SK-N-SH (cell line): ENCODE measurements at places on chromosomes 11 and 22. TPM values are rescaled to one million over a fixed set of nuclear protein-coding genes. Genes with fewer than 3 reads are reported as not detected.
A peak's percentile ranks its signal among the peaks of the same experiment; 100 is the strongest.

Gene SLC22A8
- not detected in 2 replicates for polyA plus RNA-seq

Gene ASRGL1
- polyA plus RNA-seq, result 2.6 and 4.3 TPM in 2 replicates

DNA sequence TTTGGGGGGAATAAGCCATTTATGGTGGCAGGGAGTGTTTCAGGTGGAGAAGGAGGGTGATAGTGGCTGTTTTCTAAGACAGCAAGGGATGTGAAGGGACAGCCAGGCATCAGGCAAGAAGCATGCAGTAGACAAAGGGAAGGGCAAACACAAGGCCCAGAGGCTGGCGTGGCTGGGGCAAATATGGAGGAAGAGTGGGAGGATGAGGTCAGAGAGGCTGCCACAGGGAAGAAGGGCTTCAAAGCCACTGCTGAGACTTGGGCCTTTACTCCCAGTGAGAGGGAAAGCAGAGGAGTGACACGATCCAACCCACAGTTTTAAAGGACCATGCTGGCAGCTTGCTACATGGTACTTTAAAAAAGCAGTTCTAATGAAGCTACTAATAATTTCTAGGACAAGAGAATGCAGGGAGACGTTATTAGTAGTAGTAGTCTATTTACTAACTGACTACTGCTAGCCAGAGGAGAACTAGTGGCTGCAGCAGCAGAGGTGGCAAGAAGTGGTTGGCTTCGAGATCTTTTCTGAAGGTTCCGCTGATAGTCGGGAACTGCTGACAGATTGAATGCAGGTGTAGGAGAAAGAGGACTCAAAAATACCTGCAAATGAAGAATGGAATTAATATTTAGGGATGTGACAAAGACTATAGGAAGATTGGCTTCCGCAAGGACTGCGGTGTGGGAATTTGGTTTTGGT, 13.7 kb downstream of the KMT5B start:
- DNase-seq, result no peak

DNA sequence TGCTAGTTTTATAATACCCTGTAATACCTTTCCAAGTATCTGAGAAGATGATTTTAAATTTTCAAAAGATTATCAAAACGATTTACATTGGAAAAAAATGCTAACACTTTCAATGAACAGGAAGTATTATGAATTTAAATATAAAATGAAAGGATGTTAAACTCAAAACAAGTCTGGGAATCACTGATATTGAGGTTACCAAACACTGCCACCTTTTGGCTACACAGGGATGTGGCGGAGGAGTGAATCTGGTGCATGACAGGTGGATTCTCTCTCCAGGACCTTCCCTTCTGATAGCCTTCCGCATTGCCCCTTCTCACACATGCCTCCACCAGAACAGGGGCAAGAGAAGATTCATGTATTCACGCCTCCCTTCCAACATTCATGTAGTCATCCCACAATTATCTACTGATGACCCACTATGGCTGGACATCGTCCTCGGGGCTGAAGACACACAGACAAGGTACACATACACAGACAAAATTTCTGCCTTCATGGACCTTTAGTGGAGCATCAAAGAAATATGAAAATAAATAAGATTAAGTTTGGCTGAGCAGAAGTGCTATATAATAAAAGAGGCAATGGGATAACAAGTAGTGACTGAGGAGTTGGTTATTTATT, 34.7 kb downstream of the ATG16L2 start:
- peak; percentile 55 for DNase-seq

Gene KCNE3
- not detected in 2 replicates for polyA plus RNA-seq

Gene GP1BB
- 0.49 and 1.5 TPM in 2 replicates for polyA plus RNA-seq

Gene P4HA3
- polyA plus RNA-seq, result 8.4 and 9.0 TPM in 2 replicates

DNA sequence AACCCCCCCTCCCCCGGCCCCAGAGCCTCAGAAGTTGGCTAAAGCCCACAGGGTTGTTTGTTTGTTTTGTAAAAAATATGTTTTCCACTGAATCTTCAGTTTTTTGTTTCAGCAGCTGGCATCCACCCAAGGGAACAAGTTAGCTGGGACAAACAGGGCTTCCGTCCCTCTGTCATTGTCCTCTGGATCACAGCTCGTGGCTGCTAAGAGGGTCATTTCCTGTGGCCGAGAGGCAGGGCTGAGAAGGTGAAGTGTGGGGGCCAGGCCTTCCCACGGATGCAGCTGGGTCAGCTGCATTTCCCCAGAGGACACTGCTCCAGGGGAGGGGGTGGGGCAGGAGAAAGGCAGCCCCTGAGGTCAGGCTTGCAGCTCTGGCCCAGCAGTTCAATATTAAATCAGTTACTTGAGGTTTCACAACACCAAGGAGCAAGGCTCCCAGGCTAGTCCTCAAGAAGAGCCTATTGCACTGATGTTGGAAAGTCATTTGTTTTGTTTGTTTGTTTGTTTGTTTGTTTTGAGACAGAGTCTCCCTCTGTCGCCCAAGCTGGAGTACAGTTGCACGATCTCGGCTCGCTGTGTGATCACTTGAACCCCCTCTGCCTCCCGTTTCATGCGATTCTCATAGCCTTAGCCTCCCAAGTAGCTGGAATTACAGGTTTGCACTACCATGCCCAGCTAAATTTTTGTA, 34.4 kb upstream of the SMTN start:
- peak; percentile 31 for DNase-seq

DNA sequence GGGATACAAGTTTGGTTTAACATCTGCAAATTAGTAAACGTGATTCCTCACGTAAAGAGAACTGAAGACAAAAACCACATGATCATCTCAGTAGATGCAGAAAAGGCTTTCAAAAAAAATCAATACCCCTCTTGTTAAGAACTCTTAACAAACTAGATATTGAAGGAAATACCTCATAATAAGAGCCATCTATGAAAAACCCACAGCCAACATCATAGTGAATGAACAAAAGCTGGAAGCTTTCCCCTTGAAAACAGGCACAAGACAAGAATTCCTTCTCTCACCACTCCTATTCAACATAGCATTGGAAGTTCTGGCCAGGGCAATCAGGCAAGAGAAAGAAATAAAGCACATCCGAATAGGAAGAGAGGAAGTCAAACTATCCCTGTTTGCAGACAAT, 160.5 kb downstream of the CSNK2A3 start:
- no peak for DNase-seq

Gene TMEM191C
- 2.2 and 3.4 TPM in 2 replicates for polyA plus RNA-seq

GRCh38 chr22:43004362-43005035, 10.4 kb downstream of the PACSIN2 start:
- no peak for DNase-seq

GRCh38 chr22:33209930-33210784, 152.0 kb upstream of the SYN3 start:
- DNase-seq, result peak; percentile 68

- peak; percentile 81 for DNase-seq
Measured at GRCh38 chr11:62694455-62695167, 5.3 kb upstream of the LRRN4CL start.

DNA sequence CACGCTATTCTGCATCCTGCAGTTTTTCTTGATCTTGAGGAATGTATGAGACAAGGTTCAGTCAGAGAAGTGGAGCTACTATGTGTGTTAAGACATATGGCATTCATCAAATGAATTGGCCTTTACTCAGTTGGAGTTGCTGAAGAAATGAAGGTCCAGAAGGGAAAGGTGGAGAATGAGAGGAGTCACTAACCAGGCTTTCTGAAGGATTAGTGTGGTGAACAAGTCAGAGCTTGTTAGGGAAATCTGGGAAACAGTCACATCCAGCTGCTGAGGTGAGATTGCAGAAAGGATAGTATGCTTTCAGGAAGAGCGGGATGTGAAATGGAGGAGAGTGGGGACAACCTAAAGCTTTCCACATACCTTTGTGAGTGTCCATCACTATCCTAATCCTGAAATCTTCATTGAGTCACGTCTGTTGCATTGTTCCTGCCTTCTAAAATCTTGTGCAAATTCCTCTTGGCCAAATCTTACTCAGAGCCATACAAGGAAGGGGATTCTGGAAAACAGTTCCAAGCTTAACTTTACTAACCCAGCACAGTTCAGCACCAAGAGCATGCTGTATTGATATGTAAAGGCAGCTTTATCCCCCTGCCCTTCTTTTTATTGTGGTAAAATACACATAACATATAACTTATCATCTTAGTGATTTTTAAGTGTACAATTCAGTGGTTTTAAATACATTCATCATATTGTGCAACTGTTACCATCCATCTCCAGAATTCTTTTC, 11.4 kb upstream of the PITPNB start:
- DNase-seq, result no peak

Gene OR51B4
- 0.07 and 0.29 TPM in 2 replicates for polyA plus RNA-seq

- no peak for DNase-seq
Measured at GRCh38 chr11:2166091-2166851, 5.3 kb upstream of the INS start.

GRCh38 chr11:116062129-116062489, 557.9 kb upstream of the CADM1 start:
- no peak for DNase-seq

DNA sequence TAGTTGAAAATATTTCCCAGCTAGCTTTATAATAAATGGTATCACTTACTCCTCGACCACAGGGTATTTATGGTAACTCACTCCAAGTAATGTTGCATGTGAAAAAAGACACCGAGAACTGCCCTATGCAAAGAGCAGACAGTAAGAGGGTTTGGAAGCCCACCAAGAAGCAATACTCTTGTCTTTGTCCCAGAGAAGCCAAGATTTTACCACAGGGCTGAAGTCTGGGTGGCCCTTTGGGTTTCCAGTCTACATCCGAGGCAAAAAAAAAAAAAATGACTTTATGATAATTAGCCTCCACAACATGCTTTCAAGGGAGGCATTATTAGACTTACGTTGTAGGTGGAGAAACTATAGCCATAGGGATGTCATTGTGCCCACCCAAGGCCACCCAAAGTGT, 83.6 kb downstream of the CCDC34 start:
- no peak for DNase-seq

DNA sequence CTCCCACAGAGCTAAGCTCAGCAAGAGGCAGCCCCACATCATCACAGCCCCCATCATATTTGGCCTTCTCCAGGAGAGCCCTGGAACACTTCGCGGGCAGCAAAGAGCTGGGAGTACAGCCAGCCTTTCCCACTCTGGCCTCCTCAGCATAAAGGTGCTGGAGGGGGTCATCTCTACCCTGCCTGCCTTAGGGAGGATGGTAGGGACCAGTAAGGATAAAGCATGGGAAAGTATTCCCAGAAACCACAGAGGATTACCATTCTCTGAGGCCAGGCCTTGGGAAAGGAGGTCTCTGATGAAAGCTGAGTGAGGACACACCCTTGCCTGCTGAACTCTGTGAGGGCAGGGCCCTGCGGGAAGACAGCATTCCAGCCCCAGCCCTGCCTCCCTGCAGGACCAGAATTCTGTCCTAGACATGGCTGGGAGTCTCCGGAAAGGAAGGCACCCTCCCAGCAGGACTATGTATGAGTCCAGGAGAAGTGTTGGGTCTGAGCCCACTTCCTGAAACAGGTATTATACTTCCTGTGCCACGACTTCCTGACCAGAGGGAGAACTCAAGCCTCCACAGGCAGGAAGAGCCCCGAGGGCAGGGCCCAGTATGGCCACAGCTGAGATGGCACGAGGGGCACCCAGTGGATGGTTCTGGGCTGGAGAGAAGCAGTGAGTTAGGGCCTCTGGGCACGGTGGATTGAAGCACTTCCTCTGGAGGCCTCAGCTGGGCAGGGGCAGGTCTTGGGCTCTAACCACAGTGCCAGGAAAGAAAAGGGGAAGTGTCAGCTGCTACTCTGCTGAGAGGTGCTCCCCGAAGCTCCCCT, 12.9 kb upstream of the CASTOR1 start:
- no peak for DNase-seq

DNA sequence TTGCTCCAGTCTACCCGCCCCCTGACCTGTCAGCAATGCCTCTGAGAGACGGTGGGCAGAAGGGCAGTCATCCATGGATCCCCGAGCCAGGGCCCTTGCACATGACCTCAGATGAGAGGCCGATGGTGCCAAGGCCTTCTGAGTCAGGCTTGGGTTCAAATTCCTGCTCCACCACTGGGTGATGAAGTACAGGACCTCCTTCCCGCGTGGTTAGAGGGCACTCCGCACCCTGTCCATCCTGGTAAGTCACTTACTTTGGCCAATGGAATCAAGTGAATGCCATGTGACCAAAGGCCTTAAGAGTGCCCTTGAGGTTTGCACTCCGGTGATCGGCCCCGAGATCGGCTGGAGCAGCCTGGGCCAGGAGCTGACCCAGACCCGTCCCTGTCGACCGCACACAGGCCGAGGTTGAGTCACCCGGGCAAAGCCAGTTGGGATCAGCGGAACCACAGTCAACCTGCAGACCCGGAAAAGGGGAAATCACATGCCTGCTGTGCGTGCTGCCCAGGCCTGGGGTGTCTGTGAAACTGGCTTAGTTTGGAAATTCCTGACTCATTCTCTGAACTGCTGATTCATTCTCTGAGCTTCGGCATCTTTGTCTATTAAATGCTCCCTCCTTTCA, 48.9 kb downstream of the RTL6 start:
- no peak for DNase-seq

DNA sequence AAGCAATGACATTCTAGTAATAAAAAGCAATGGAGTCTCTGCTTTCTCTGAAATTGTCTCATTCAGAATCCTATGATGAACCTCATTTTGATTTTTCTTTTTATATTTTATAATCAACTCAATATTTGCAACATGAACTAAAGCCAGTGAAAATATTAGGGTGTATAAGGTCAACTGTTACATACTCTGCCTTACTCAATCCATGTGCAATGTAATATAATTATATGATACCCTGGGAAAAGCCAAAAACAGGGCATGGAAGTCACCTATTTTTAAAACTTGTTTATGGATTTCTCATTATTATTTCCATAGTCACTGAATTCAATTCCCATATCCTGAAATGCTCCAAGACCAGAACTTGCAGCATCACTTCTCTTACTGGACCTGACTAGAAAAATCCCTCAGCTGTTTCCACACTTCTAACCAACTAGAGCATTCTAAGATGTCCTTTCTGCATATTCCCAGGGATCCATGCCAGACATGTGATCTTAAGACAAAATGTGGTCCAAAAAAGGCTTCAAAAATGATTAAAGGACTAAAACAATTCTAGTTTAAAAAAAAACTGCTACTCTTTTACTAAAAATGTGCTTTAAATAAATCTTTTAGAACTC, 97.3 kb downstream of the GUCY1A2 start:
- DNase-seq, result no peak

DNA sequence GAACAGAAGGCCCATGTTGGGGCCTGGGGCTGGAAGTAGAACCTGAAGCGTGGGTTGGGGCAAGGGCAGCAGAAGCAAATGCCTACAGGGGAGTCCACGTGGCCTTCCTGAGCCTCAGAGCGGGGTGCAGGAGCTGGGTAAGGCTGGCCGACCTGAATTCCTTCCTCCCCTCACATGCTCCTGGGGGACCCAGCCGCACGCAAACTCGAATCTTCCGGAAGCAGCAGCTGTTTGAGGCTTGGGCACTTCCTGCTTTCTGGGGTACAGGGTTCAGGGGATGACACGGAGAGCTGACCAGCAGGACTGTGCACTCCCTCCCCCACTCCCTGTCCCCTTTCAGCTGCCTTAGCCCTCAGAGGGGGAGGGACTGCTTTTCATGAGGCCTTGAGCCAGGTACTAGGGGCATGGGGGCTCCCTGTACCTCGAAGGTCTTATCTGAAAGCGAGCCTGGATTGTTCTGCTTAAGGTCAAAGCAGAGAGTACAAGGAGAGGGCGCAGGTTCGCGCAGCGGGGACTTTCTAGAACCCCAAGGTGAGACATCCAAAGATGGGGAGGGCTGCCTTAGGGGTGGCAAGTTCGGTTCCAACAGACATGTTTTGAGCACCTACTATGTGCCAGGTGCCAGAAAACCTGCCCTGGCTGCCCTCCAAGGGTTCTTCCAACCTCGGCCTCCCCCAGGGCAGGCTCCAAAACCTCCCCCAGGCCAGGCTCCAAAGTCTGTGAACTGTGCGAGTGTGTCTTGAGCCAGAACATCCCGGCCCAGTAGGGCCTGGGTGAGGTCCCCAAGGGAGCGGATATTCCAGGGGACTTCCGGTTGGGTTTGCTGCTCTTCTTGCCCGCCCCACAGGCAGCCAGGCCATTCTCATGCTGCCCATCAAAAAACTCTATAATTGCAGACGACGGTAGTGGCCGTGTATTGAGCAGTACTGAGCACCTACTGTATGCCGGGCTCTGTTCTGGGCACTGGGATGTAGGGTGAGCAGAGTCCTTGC, 1.7 kb downstream of the NCF4 start:
- no peak for DNase-seq
